H7 (cell line): ENCODE measurements at places on chromosomes 7 and 10.

GRCh38 chr10:12186323-12186722, 9.4 kb downstream of the NUDT5 start:
- no peak for DNase-seq

DNA sequence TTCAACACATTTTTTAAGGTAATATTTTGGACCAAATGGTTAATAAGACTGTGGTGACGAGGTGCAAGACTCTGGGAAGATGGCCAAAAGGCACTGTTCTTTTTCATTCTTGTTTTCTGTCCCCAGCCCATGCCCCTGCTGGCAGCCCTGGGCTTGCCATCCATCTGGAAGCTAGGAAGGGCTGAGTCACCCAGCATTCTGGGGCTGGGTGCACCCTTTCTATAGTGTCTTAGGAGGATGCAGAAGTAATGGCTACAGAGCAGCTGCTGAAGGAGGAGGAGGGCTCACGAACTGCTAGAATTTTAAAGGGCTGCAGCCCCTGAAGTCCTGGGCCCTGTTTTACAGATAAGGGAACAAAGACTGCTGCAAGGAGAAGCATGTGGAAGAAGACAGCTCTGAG, 42.8 kb upstream of the ZNF32 start:
- no peak for DNase-seq

GRCh38 chr10:6518791-6519429, 61.2 kb downstream of the PRKCQ start:
- no peak for DNase-seq

GRCh38 chr7:37833107-37833817, 15.1 kb upstream of the NME8 start:
- DNase-seq: peak; percentile 24

GRCh38 chr10:124667425-124668345, 76.5 kb downstream of the FAM53B start:
- no peak for DNase-seq

- DNase-seq: no peak
Observed at GRCh38 chr10:119333146-119333792, 125.9 kb downstream of the GRK5 start.

- DNase-seq: peak; percentile 45
Observed at GRCh38 chr7:112869111-112869774, 79.0 kb upstream of the TMEM168 start.

DNA sequence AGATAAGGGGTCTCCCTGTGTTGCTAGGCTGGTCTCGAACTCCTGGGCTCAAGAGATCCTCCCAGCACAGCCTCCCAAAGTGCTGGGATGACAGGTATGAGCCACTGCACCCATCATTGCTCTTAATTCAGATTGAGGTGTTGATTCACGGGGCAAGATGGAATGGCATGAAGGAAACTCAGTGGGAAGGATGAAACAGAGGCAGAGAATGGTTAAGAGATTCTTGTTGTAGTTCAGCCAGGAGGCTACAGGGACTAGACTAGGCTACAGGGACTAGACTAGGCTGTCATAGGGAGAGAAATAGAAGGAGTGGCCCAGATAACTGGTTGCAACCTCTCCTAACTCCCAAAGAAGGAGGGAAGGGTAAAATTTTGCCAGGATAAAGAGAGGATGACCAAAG, 48.0 kb downstream of the THNSL1 start:
- no peak for DNase-seq

DNA sequence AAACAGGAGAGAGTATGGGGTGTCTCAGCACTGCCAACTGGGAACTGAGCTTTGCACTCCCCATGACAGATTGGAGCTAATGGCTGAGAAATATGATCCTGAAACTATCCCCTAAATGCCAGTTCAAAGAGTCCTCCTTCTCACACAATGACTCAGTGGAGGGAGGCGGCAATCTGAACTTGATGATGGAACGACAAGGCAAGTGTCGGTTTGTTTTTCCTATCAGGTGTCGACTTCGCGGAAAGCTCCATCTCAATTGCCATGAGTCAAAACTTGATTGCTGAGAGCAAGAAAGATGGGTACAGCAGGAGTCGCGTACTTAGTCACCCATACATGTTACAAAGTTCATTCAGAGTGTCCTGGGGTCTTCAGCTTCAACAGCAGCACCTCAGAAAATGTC, 52.5 kb downstream of the NPY start:
- no peak for DNase-seq

- no peak for DNase-seq
Observed at GRCh38 chr7:102415685-102416225, 17.6 kb upstream of the ORAI2 start.

DNA sequence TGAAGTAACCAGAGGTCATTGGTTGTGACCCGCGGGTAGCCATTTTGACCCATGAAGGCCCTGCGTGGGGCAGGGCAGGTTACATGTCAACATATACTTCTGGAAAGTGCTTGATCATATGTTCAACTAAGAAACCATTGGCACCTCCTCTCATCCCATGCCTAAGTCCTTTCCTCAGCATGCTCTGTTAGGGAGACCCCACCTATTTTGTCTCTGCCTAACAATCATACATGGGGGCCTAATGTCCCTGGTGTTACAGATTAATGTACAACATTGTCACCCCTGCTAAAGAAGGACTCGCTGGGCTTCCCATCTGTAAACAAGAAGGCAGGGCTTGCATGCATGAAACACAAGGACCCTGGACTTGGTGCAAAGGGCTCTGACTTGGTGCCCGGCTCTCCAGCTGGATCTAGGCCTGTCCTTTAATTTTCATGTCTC, 133.7 kb upstream of the TNS3 start:
- DNase-seq: no peak

DNA sequence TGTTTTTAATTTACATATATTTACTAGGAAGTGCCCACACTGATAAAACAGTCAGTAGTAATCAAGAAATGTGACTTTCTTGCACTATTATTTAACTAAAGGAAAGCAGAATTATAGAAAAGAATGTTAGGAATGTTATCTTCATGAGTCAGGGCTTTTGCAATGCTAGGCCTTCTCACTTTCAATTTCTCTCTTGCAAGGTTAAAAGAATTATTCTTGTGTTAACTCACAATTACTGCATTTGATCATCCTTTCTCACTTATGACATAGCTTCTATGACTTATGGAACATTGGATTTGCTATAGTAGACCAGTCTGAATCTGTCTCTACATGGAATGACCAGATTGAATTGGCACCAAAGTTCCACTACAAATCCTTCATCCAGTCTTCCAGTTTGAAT, 192.4 kb downstream of the SDK1 start:
- no peak for DNase-seq

DNA sequence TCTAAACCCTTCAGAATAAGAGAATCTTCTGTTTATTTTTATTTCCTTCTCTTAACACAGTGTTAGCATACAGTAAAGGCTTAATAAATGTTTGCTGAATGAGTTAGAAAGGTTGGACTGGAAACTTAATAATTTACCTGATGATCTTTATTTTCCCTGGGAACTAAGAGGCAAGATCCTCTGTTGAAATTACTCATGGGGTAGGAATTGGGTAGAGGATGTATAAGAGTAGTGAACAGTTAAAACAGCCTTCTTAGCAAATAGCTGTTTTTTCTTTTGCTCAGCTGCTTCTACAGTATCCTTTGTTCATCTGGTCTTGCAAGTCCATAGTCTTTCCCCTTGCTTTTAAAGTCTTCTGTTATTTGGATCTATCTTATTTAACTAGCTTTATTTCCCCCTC, 80.0 kb downstream of the AKAP9 start:
- DNase-seq: no peak

GRCh38 chr10:126286256-126286780, 102.0 kb downstream of the ADAM12 start:
- DNase-seq: no peak

- DNase-seq: no peak
Observed at GRCh38 chr10:127851661-127852194, 41.0 kb downstream of the CLRN3 start.

- DNase-seq: peak; percentile 87
Observed at GRCh38 chr10:6204063-6204340, 1.3 kb downstream of the PFKFB3 start.

DNA sequence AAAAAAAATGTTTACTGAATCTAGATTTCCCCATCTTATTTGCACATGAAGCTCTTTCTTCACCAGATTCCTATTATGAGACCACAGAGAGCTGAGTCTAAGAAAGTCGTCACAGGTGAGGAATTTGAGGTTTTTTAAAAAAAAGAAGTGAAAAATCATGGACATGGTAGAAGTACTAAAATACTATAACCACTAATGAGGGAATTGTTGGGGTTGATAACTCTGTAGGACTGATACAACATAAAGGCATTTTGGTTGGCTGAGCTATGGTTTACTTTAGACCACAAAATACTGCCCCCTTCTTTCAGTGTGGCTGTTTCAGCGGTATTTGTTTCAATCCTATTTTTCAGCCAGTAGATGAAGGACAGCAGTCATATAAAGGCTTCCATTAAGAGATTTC, 1111.3 kb downstream of the TYW1 start:
- DNase-seq: no peak

GRCh38 chr10:89389254-89389653, 3.2 kb upstream of the IFIT1 start:
- DNase-seq: peak; percentile 27

GRCh38 chr10:118669020-118669791, 73.8 kb upstream of the PRLHR start:
- peak; percentile 18 for DNase-seq

DNA sequence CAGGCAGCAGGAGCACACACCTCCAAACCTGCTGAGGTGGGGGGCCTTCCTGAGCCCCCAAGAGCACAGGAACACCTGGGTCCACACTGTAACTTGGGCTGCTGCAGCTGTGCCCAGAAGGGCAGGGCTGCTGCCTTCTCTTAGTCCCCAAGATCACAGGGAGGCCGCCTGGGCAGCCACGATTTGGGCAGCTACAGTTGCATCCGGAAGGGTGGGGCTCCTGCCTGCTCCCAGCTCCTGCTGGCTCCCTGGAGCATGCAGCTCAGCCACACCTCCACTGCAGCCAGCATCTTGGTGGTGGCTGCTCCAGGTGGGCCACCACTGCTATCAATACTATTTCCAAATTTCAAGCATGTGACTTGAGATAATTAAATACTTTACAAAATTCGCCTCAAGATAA, 38.5 kb upstream of the AGMO start:
- DNase-seq: no peak

DNA sequence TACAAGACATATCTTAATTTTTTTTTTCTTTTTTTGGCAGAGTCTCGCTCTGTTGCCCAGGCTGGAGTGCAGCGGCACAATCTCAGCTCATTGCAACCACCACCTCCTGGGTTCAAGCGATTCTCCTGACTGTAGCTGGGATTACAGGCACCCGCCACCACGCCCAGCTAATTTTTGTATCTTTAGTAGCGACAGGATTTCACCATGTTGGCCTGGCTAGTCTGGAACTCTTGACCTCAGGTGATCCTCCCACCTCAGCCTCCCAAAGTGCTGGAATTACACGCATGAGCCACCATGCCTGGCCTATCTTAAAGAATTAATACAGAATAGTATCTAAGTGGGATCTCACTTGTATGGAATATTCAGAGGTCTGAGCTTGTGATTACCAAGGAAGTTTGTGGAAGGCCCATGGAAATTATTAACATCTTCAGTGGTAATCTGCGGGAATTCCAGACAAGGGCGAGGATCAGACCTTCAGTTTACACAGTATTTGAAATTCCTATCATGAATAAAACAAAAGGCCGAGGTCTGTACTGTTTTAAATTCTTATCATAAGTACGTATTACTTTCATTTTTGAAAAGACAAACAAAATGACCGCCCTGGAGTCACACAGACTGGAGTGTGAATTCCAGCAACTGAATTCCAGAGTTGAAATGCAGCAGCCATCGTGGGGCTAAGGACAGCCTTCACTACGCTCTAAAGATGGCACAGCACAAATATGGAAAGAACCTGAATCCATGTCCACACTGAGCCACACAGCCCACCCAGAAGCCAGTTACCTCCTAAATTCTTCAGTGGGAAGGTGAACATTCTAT, 16.7 kb downstream of the GPRIN2 start:
- DNase-seq: no peak

- peak; percentile 68 for DNase-seq
Observed at GRCh38 chr10:95264227-95265051, 26.4 kb downstream of the PDLIM1 start.

GRCh38 chr7:84568781-84569180, 374.2 kb upstream of the SEMA3A start:
- no peak for DNase-seq

DNA sequence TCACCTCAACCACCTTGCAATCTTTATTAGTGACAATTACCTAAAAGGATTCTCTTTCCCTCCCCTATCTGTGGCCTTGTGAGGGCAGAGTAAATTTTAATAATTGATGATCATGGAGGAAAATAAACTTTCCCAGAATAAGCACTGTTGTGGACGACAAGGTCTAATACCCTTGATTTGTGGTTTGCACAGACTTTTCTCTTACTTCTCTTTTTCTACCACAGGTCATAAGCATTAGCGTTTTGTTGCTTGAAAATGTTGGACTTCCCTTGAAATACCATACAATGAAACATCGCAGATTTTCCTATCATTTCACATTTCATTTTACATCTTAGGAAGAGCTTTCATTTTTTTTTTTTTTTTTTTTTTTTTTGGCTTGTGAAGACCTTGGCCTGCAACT, 188.1 kb upstream of the TMEM72 start:
- DNase-seq: no peak

GRCh38 chr7:136002802-136003201, 25.6 kb upstream of the MTPN start:
- no peak for DNase-seq

DNA sequence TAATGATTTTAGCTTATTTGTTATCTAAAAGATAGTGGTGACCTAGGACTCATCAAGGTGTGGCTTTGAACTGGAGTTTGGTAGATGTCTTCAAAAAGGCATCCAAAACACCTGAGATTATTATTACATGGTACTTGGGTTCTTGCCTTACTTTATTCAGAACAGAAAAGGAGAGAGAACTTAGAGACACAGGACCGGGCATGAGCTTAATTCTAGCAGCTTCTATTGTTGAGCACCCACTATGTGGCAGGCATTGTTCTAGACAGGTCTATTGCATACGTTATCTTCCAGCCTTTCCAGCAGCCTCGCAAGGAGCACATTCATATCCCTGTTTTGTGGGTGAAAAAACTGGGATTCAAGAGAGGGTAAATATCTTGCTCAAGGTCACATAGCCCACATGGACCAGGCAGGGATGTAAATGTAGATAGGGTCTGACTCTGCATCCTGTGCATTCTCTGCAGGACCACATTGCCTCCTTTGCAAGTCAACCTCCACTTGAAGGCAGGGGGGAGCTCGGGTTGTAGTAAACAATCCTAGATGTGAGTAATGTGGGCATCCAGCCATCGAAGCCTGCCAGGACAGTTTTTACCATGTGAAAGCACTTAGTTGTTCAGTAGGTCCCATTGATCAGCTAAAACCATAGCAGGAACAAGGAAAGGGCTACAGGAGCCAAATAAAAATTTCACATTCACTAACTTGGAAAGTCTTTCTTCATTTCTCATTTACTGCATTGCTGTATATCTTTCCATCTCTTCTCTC, 551.4 kb downstream of the LRMDA start:
- no peak for DNase-seq

- DNase-seq: no peak
Observed at GRCh38 chr7:95589031-95589430, 7.3 kb downstream of the PDK4 start.

DNA sequence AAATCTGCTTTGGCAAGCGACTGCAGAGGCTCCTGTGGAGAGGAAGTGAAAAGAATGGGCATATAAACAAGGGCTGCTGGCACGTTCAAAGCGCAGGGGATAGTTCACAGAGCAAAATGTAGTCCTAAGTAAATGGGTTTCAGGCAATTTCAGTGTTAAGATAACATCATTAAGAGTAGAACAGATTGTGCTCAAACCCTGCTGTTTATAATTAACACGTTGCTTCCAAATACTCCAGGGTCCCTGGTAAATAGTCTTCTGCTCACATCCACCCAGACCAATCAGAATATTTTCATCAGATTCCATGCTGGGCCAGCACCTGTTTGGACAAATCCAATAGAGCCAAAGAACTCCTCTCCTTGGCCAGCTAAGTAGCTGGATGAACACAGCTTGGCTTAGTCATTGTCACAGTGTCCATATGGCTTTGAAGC, 81.4 kb downstream of the ORC5 start:
- no peak for DNase-seq
